ENCODE measurements at places on chromosomes 4 and X.

- DNase-seq = no peak
Measured at GRCh38 chr4:175253184-175253902, 335.2 kb downstream of the ADAM29 start.

DNA sequence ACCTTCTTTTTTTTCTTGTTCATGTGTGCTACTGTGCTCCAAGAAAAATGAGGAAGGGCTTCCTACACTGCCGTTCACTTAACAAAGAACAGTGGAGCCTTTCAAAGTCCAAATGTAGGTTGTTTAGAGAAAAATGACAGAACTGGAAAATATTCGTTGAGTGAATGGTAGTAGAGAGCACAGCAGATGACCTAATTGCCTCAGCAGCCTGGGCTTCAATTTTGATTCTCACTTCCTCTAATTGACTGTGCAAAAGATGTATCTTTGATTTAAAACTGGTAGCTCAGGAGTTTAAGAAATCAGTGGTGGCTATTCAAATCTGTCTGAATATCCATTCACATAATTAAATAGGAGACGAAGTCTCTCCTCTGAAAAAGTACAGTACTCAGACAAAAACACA lies 5.2 kb downstream of the NLGN4X start:
- DNase-seq = no peak

- DNase-seq = peak; percentile 28
Measured at GRCh38 chr4:602559-602942, 22.8 kb upstream of the PDE6B start.

- DNase-seq = no peak
Measured at GRCh38 chrX:32183066-32183465, 1028.3 kb downstream of the DMD start.

DNA sequence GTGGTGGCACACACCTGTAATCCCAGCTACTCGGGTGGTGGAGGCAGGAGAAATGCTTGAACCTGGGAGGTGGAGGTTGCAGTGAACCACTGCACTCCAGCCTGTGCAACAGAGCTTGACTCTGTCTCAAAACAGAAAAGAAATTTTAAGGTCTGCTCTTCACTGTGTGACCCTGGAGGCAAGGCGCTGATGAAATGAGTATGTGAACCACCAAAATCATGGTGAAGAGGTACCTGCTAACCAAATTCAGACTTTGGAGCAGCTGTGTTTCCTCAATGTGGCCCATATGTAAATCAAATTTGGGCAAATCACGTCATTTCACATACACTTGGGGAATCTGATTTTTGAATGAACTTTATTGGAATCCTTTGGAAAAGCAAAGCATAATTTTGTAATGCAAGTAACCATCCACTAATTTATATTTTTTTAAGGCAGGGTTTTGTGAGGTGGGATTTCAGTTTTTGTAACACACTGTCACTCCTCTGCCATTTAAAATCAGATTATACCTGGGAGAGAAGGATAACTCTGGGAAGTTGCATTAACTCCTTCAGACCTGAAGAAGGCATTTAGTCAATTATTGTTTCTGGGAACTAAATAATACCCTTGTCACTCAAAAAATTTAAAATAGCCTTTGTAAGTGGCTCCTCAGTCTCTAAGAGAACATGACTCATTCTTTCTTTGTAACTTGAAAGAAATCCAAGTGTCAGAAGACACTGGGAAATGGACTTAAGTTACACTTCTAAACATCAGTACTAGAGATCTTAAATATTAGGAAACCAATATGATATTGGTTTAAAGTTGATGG lies 24.0 kb downstream of the DOCK11 start:
- DNase-seq = no peak

- no peak for DNase-seq
Measured at GRCh38 chr4:42136371-42136770, 16.1 kb downstream of the BEND4 start.

- DNase-seq = no peak
Measured at GRCh38 chr4:161721947-161722346, 441.9 kb downstream of the FSTL5 start.

DNA sequence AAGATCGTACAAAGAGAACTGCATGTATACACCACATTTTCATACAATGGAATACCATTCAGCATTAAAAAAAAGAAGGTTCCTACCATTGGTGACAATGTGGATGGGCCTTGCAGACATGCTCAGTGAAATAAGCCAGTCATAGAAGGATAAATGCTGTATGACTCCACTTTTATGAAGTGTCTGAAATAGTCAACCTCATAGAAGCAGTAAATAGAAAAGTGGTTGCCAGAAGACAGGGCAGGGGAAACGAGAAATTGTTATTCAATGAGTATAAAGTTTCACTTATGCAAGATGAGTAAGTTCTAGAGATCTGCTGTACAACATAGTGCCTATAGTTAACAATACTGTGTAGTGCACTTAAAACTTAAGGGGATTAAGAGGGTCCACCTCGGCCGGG lies 257.5 kb upstream of the FTHL17 start:
- DNase-seq = no peak

- no peak for DNase-seq
Measured at GRCh38 chr4:103757631-103758030, 37.8 kb upstream of the TACR3 start.

DNA sequence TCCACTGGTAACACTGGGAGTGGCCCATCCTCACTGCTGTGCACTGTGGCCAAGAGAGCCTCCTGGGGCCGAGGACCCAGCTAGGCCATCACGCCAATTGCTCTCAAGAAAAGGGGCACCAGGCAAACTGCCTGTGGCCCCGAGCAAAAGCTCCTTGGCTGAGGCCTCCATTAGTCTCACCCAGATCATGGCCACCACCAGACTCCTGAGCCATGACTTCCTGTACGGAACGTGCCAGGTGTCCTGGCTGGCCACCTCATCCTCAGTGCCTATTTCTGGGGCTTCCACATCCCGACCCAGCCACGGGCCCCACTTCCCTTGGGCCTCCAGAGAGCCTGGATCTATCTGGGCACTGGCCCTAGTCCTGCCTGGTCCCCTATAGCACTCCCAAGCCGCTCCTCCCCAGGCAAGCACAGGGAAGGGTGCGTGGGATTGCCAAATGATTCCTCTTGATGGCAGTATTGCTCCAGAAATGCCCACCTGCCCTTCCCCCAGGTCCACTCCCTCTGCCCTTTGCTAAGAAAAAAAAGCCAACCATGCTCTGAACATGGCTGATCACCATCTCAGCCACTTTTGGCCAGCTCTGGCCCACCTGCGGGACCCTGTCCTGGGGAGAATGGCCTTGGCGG lies 212.6 kb upstream of the AGTR2 start:
- DNase-seq = no peak

GRCh38 chrX:71938371-71938770 lies 27.7 kb downstream of the NHSL2 start:
- no peak for DNase-seq
